ENCODE measurements at places on chromosomes 11 and 22.

GRCh38 chr22:36379593-36380361 is 8.0 kb downstream of the MYH9 start:
- no peak for DNase-seq

DNA sequence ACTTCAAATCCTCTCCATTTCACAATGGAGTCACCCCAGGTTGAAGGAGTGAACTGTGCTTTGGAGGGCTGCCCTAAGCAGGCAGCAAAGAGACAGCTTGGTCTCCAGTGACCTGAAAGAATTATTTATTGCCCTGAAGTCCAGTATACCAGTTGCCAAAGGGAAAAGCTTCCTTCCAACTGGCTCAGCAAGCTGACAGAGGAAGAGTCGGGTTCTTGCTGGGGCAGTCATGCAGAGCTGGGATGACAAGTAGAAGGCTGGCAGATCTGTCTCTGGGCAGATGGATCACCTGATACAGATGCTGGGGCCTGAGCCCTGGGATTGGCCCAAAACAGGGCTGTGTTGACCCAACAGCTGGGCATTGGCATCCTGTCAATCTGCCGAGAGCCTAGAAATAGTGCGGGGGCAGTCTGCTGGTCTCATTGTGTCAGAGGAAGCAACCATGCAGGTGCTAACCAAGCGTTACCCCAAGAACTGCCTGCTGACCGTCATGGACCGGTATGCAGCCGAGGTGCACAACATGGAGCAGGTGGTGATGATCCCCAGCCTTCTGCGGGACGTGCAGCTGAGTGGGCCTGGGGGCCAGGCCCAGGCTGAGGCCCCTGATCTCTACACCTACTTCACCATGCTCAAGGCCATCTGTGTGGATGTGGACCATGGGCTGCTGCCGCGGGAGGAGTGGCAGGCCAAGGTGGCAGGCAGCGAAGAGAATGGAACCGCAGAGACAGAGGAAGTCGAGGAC is at the start of gene THRSP:
THRSP (plus strand) TSS at position 422 of the 742 bp plus-strand sequence; CDS start at position 443, 21 bp downstream.
- peak; percentile 26 for DNase-seq

- no peak for DNase-seq
Observed at GRCh38 chr11:117497206-117497951, 169.7 kb downstream of the CEP164 start.

DNA sequence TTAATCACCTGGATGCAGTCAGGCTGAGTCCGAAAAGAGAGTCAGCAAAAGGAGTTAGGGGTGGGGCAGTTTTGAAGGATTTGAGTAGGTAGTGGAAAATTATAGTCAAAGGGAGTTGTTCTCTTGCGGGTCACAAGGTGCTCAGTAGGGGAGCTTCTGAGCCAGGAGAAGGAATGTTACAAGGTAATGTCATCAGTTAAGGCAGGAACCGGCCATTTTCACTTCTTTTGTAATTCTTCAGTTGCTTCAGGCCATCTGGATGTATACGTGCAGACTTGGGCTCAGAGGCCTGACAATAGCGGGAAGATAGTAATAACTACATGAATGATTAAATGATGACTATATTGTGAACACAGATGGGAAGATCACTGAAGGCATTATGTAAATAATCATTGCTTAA is 6.2 kb downstream of the SC5D start:
- DNase-seq: no peak

- no peak for DNase-seq
Observed at GRCh38 chr11:2380807-2381350, 3.8 kb downstream of the CD81 start.
